ENCODE measurements at places on chromosomes 16 and 17.

GRCh38 chr17:78988152-78988551 lies 8.4 kb upstream of the LGALS3BP start:
- no peak for DNase-seq

GRCh38 chr17:74770498-74771318 lies 5.4 kb downstream of the NAT9 start:
- peak; percentile 74 for DNase-seq

DNA sequence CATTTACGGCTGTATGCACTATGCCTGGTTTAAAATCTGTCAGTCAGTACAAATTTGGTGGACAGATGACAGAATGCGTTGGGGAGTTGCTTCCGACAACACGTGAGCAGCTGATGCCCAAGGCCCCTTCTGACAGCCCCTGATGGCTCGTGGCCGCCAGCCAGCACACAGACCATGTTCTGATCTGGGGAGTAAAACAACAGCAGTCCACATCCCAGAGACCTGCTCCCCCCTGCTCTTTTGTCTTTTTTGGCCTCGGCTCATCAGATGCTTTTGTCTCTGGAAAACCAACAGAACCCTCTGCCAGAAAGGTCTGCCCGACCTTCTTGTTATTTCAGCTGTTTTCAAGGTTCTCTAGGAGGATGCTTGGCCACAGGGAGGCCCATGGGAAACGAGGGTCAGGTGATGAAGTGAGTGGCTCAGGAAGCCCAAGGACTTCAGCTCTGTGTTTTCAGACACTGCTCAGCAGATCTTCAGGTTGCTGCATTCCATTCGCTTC lies 10.8 kb downstream of the ARSG start:
- no peak for DNase-seq

GRCh38 chr16:19696328-19696727 lies 21.7 kb downstream of the KNOP1 start:
- no peak for DNase-seq

GRCh38 chr16:85393674-85394451 lies 219.3 kb upstream of the GSE1 start:
- peak; percentile 38 for DNase-seq

DNA sequence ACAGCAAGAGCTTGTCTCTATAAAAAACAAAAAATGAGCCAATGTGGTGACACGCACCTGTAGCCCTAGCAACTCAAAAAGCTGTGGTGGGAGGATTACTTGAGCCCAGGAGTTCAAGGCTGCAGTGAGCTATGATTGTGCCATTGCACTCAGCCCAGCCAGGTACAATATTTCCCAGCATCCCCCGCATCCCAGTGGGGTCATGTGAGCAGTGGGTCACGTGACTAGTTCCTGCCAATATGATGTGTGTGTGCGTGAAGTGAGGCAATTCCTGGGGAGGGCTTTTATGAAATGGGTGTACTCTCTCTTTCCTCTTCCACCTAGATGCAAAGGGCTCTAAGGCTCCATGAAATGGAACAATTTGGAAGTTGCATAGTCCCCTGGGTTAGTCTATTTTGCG lies 81.3 kb downstream of the GSG1L start:
- no peak for DNase-seq

GRCh38 chr16:66212428-66212827 lies 154.1 kb upstream of the CDH5 start:
- DNase-seq, result no peak

DNA sequence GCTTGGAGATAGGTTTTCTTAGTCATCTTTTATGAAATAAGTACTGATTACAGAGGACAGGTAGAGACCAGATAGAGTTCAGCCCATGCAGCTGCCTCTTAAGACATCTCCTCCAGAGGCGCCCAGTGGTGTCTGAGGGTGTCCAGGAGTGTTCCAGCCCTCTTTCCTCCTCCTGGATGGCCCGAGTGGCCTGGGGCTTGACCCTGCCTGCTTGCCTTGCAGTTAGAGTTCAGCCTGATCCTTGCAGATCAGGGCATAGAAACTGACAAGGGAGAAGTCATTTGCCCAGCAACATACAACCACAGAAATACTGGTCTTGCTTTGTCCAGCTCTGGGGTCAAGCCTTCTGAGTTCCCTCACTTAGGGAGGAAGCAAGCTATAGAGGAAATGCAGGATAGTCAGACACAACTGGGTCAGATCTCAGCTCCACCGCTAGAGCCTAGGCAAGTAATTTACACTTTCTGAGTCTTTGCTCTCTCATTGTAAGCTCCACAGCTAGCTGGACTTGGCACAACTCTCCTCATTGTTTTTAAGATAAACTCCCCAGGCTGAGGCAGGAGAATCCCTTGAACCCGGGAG lies 3.6 kb upstream of the CCL1 start:
- no peak for DNase-seq

DNA sequence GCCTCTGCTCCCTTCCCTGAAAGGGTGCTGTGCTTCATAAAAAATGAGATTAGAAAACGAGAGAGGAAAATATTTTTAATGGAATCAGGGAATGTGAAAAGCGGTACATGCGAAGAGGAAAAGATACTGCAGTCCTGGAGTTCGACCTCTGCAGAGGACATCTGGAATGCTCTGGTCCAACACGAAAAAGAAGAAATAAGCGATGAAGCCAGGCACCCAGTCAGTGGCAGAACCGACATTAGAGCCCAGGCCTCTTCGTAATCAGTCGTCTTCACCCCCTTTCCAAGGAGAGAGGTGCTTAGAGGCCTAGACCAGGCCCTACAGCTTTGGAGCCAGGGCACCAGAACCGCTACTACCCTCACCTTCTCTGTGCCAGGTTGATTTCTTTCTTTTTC lies 459 bp upstream of the MARCHF10 start:
- no peak for DNase-seq

- DNase-seq, result no peak
Measured at GRCh38 chr16:88907768-88908167, 41.3 kb upstream of the PABPN1L start.

GRCh38 chr17:60106340-60107059 lies 27.8 kb upstream of the HEATR6 start:
- DNase-seq, result no peak

DNA sequence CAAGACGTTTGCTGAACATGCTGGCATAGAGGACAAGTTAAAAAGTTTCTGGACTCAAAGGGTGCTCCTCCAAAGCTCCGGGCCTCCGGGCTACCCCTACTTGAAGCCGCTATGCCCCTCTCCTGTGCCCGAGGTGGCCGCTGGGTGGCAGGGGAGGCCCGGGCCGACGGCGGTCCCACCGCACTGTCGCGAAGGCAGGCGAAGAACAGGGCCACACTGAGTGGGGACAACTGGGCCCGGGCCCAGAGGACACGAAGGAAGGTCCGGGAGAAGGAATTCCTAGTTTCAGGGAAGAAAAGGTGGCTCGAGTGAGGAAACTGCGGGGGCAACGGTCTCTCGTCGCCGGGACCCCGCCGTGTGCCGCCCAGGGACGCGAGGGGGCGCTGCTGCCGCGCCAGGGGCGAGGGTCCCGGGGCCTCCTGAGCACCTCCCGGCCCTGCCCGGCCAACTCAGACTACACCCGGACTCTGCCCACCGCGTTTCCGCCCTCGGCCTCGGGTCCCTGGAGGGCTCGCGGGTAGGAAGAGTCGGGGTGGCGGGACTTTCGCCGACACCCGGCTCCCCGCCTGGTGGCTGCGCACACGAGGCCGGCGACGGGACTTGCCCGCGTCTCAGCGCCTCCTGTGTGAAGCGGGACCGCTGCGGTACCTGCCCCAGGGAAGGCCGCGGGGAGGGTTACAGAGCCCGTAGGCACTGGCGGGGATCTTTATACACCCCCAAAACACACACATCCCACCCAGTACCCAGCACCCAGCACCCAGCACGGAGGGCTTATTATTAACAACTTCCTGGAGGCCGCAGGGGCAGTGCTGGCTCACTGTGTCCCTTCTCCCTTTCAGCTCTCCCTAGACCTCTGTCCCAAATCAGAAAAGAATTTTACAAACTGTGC lies 772 bp upstream of the CHCT1 start:
- DNase-seq, result peak; percentile 62

- DNase-seq, result no peak
Measured at GRCh38 chr16:89491974-89492687, 1.8 kb upstream of the ANKRD11 start.

DNA sequence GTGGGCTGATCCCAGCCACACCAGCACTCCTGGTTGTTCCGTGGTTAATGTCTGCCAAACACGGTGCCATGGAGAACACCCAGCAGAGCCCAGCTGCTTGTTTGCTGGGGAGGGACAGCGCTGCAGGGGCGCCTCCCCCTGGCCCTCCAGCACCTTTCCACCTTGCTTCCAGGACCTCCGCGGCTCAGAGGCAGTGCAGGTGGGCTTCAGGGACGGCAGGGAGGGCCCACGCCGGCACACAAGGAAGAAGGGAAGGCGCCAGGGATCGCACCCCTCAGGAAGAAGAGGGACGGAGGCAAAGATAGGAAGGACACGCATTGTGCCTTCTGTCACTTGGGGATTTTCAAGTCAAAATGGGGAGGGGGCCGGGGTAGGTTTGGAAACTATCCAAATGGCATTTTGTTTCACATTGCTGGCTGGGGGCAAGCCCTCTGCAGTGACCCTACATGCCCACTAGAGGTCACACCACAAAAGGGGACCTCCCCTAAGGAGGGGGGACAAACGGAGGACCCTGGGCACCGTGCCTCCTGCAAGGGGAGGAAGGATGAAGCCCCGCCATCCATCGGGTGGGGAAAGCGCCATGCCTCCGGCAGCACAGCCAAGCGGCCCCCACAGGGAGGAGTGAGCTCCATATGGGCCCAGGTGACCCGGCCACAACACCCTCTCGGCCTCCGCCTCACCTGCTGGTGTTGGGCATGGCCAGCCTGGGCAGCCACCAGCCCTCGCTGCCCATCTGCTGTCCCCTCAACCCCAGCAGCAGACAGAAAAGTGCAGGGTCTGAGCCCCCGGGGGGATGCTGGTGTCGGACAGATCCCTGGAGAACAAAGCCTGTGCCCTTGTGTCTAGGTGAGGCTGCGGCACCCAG lies 7.5 kb upstream of the C16orf95 start:
- DNase-seq, result peak; percentile 22

GRCh38 chr17:6177941-6178694 lies 107.9 kb downstream of the WSCD1 start:
- no peak for DNase-seq

GRCh38 chr16:2987833-2988232 lies 7.6 kb upstream of the PKMYT1 start:
- DNase-seq, result no peak

DNA sequence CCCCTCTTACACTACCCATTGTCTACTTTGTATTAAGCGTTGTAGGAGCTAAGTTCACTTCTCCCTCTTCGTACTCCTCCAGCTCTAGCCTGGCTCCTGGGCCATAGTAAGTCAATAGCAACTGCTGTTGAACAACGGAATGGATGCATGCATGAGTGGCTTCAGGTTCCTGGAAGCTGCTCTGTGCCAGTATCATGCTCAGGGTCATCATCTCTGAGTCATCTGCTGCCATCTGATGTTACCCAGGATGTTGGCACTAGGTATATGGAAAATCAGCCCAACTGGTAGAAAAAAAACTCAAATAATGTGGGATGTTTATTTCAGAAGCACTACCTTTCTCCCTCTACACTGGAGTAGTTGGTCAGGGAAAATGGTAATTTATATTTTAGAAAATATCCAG lies 536.8 kb downstream of the NPIPA7 start:
- DNase-seq, result no peak

DNA sequence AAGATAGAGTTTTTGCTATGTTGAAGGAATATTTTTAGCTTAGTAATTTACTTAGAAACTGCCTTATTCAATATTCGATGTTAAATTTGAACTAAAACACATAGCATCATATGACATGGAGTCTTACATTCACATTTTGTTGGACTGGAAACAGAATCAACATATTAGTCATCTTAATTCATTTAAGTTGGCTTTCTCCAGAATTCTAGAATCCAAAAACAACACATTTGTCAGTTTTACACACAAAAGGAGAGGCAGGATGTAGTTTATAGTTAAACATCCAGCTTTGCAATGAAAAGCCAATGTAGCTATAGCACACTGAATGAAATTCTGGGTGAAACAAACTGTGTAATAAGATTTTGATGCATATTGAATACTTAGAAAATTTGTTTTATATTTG lies 43.3 kb downstream of the WWOX start:
- no peak for DNase-seq

DNA sequence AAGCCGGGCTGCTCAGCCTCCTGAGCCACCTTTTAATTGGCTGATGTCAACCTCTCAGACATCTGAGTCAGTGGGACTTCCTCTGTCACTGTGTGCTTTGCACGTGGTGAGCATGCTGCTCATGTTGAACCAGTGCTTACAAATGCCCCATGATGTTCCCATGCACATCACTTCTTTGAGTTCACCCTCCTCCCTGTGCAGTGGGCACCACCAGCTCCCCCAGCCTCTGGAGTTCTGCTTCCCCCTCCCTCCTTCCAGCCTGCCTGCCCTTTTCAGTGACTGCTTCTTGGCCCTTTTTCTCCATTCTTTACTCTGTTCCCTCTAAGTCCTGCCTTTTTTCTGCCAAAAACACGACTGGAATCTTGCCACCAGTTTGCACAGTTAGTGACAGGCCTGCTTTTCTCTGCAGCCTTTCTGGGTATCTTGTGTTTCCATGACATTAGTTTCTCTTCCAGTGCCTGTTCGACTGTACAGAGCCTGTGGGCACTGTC lies 41.6 kb downstream of the USP10 start:
- DNase-seq, result no peak

- no peak for DNase-seq
Measured at GRCh38 chr17:28725660-28726225, 290 bp downstream of the TLCD1 start.

- no peak for DNase-seq
Measured at GRCh38 chr16:9039210-9039609, 52.2 kb upstream of the HAPSTR1 start.

DNA sequence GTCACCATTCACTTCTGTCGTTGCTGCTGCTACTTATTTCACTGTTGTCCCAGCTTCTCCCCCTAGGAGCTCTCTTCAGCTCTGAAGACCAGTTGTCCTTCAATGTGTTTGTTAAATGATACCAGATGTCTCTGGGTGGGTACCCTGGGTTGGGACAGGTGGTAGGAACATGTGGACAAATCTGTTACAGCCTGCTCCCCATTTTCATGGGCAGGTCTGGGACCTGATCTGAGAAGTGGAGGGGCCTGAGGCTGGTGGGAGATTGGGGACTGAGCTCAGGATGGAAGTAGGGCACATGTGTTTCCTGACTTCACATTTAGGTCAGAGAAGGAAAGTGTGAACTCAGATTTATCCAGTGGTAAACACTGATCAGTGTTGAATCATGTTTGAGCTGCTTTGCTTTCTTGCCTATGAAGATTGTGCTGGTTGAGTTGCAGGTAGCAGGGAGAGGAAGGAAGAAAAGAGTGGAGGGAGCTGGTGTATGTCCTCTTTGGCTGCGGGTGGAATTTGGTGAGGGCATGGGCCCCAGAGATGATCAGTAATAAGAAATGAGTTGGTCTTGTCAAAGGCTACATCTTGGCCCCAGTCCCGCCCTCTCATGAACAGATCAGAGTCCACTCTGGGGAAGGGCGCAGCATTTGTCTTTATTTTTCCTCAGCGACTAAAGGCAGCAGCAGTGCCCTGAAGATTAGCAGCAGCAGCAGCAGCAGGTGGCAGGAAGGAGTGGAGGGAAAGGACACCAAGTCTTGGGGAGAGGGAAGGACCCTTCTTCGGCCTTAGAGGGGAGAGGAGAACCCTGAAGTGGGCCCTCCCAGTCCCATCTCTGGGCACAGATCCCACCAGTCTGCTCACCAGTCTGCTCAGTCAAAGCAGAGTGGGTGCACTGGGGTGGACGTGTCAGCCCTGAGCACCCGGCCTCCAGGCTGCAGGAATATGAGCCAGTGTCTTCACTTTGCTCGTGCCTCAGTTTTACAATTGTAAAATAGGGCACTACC lies 6.1 kb upstream of the EFTUD2 start:
- no peak for DNase-seq

- no peak for DNase-seq
Measured at GRCh38 chr17:30956764-30957374, 14.0 kb upstream of the RNF135 start.

- DNase-seq, result peak; percentile 55
Measured at GRCh38 chr17:18258356-18259038, at the start of gene FLII. Gene FLII (minus strand): TSS chr17:18258738. CDS start chr17:18258690, 48 bp downstream.

All from activated naive CD4-positive, alpha-beta T cell (primary cell).